Lower leg skin (tissue), 4 donors: ENCODE measurements at places on chromosomes 3 and 15. TPM values are rescaled to one million over a fixed set of nuclear protein-coding genes. Genes with fewer than 3 reads are reported as not detected.

- DNase-seq = no peak
Observed at GRCh38 chr3:160622263-160623045, 54.5 kb upstream of the ARL14 start.

Gene CYP1A1
- 3.4 TPM for total RNA-seq

Gene MED12L
- total RNA-seq = 0.15 TPM

GRCh38 chr15:53807501-53807900 lies 48.0 kb upstream of the WDR72 start:
- DNase-seq = no peak

Gene CLSTN2
- total RNA-seq = 5.7 TPM

DNA sequence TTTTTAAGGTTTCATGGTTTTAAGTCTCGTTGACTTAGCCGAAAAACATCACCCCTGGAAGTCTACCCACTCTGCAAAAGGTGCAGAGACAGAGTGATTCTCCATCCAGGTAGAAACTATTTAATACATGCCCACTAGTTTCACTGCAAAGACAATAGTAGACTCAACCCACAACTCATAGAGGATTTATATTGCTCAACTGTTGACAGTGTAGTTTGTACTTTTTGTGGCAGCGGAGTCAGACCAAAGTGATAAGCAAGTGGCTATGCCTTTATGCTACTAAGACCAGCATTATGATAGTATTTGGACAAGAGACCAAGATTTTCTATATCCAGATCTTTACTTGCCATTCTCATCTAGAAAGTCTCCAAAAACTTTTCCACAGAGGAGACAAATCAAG lies 98.8 kb upstream of the ZBTB20 start:
- no peak for DNase-seq

GRCh38 chr3:129016356-129016719 lies 15.2 kb downstream of the EFCC1 start:
- no peak for DNase-seq

- DNase-seq = no peak
Observed at GRCh38 chr3:123137001-123137400, 64.7 kb upstream of the SEC22A start.

- DNase-seq = no peak
Observed at GRCh38 chr3:38978729-38979128, 73.0 kb downstream of the SCN11A start.
